ENCODE measurements at places on chromosomes 12 and 14. TPM values are rescaled to one million over a fixed set of nuclear protein-coding genes. Genes with fewer than 3 reads are reported as not detected.
A peak's percentile ranks its signal among the peaks of the same experiment; 100 is the strongest.

GRCh38 chr12:122871851-122872780 is 23.8 kb downstream of the VPS37B start:
- DNase-seq = no peak
- H3K4me3 ChIP-seq = no peak overlapping the region
- no peaks in the 10 kb centered on the region for H3K27me3 ChIP-seq
- H3K27ac ChIP-seq = peak overlapping the region; percentile 30

- H3K27me3 ChIP-seq = no peaks in the 10 kb centered on the region
- no peak overlapping the region for H3K27ac ChIP-seq
- no peaks in the 10 kb centered on the region for H3K4me1 ChIP-seq
Observed at GRCh38 chr12:3531496-3531895, 40.5 kb downstream of the PRMT8 start.

The MDP1 gene
- 19.6 TPM for total RNA-seq

DNA sequence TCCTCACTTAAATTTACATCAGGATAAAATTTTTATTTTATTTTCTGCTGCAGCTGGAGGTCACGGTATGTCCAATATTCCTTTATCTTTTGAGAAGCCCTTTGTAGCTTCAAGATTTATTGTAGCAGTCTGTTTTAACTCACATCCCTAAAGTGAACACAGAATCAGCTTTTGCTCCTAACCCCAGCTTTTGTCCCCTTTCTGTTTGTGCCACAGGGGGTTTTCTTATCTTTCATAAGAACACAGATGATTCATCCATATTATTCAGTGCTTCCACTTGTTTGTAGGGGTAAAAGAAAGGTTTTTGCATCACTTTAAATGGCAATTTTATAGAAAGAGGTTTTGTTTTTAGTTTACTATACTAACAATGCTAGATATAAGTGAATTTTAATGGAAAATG is 21.8 kb upstream of the PIK3C2G start:
- H3K36me3 ChIP-seq = no peaks in the 10 kb centered on the region
- peaks cover 17% of the 10 kb centered on the region for H3K4me1 ChIP-seq
- no peak overlapping the region for H3K27ac ChIP-seq
- no peak overlapping the region for H3K4me3 ChIP-seq

- H3K4me3 ChIP-seq = no peak overlapping the region
- H3K27ac ChIP-seq = no peak overlapping the region
- DNase-seq = no peak
- H3K36me3 ChIP-seq = no peaks in the 10 kb centered on the region
- H3K27me3 ChIP-seq = no peaks in the 10 kb centered on the region
- H3K4me1 ChIP-seq = 0 out of 2 replicates have a peak, but pooled peaks cover 3% of the 10 kb centered on the region
Observed at GRCh38 chr14:69701857-69702256, 65.1 kb upstream of the SRSF5 start.

DNA sequence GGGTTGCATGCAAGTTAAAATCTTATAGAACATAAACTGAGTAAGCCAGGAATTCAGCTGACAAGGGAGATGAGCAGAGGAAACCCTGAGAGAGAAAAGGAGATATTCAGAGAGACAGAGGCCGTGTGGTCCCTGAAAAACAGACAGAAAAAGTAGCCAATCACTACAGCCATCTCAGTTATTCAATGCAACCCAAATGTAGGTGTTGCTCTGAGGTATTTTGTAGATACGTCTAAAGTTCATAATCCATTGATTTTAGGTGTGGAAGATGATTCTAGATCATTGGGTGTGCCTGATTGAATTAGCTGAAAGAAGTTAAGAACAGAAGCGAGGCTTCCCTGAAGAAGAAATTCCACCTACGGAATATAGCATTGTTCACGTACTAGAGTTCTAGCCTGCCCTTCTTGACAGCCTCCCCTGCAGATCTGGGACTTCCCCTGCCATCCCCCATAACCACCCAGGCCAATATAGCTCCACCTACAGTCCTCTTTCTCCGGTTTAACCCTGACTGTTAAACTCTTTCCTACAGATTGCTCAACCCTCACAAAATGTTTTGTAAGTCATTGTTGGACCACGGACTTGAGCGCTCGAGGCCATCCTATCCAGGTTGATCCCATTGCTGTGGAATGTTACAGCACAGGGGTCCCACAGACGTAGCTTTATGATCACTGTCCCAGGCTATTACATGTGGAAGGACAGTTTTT is 21.7 kb downstream of the AICDA start:
- no peaks in the 10 kb centered on the region for H3K36me3 ChIP-seq
- no peaks in the 10 kb centered on the region for H3K4me1 ChIP-seq
- no peak overlapping the region for H3K4me3 ChIP-seq
- peak; percentile 45 for DNase-seq
- H3K27me3 ChIP-seq = no peaks in the 10 kb centered on the region

- DNase-seq = no peak
- peaks cover 12% of the 10 kb centered on the region for H3K4me1 ChIP-seq
- no peak within 1 kb of the TSS for H3K4me3 ChIP-seq
- no peak within 1 kb of the TSS for H3K27ac ChIP-seq
Observed at GRCh38 chr14:94560751-94561655, at the start of gene SERPINA4. Gene SERPINA4, plus strand, starts transcription at chr14:94561442. Its CDS starts 2,041 bp downstream, at chr14:94563483.

DNA sequence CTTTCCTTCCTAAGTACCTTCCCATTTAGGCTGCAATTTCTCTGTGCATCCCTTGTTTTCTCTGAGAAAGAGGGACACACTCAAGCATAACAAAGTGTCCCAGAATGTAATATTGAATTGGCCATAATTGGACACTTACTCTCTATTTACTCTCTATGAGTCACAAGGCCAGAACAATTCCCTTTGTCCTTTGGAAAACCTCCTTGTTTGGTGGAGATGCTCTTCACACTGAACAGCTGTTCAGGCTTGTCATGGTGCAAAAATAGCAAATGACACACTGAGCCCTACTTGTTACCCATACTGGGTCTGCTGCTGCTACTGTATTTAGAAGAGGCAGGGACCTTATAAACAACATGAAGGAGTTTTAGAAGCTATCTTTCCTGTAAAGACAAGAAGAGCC is 1590.5 kb upstream of the TMEM132C start:
- DNase-seq = no peak
- no peak overlapping the region for H3K27ac ChIP-seq
- no peaks in the 10 kb centered on the region for H3K4me1 ChIP-seq
- H3K4me3 ChIP-seq = no peak overlapping the region
- no peaks in the 10 kb centered on the region for H3K36me3 ChIP-seq

- H3K4me3 ChIP-seq = no peak overlapping the region
- no peak for DNase-seq
- H3K27me3 ChIP-seq = peaks cover 1% of the 10 kb centered on the region
- H3K27ac ChIP-seq = no peak overlapping the region
- H3K4me1 ChIP-seq = no peaks in the 10 kb centered on the region
Observed at GRCh38 chr12:27463511-27464219, 17.1 kb downstream of the SMCO2 start.

DNA sequence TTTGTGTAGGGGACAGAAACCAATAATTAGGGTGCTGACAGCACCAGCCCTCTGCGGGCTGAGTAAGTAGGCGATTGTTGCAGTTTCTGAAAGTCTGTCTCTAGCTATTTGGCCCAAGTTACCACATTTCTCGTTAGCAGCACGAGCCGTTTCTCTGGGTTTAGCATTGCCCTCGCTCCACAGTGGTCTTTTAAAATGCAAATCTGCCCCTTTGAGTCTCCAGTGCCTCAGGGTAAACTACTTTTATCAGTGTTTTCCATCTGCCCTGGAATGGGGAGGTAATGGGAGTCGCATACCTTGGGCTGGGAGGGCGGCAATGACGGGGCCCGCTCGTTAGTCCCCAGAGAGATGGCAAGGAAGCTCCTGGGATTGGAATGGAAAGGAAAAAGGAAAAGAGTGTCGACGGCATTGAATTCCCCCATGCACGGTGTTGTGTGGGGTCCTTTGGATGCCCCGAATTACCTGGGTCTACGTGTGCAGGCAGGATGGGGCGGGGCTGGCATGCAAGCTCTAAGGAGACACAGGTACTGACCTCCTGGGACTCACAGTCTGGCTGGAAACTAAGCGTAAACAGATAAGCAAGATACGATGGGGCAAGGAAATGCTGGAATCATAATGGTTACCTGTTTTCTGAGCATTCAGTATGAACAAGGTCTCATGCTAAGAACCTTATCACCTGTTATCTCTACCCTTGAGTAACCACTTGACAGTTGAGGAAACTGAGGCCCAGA is 131.8 kb upstream of the MAP1LC3B2 start:
- H3K4me3 ChIP-seq = peak overlapping the region; percentile 15
- H3K36me3 ChIP-seq = no peaks in the 10 kb centered on the region
- no peaks in the 10 kb centered on the region for H3K27me3 ChIP-seq
- peak; percentile 82 for DNase-seq

The TMEM52B gene
- total RNA-seq = 46.0 TPM

DNA sequence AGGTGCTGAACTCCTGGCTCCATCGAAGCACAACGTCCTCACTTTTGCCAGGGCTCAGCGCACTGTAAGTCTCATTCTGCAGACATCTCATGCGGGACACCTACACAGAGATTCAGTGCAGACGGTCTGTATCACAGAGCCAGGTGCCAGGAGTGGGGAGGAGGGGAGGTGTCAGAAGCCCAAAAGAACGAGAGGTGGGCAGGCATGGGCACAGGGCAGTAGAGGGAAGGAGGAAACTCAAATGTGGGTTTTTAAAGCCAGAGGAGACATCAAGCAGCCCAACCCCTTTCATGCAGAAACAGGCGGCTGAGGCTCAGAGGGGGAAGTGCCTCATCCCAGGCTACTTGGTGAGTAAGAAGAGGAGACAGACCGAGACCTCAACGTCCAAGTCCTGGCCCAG is 2.5 kb upstream of the LPAR5 start:
- H3K36me3 ChIP-seq = no peaks in the 10 kb centered on the region
- H3K4me1 ChIP-seq = no peaks in the 10 kb centered on the region
- DNase-seq = no peak
- no peaks in the 10 kb centered on the region for H3K27me3 ChIP-seq

DNA sequence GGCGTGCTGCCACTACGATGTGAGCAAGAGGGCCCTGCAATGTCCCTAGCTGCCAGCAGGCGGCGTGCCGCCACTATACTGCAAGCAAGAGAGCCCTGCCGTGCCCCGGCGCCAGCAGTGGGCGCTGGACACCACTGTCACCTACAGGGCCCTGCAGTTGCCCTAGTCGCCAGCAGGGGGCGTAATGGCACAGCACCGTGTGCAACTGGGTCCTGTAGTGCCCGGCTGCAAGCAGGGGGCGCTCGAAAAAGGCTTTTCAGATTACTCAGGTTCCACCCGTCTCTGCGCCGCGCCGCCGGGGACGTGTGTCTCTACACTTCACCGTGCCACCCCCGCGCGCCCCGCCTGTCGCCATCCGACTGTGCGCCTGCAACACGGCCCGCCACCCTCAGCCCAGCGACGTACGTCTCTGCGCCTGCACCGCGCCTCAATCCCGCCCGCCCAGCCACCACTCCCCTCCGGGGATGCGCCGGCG is 1356.9 kb downstream of the TMEM121 start:
- no peak overlapping the region for H3K27ac ChIP-seq
- peaks cover under 1% of the 10 kb centered on the region for H3K4me1 ChIP-seq
- no peak overlapping the region for H3K4me3 ChIP-seq
- DNase-seq = no peak
- H3K36me3 ChIP-seq = no peaks in the 10 kb centered on the region

DNA sequence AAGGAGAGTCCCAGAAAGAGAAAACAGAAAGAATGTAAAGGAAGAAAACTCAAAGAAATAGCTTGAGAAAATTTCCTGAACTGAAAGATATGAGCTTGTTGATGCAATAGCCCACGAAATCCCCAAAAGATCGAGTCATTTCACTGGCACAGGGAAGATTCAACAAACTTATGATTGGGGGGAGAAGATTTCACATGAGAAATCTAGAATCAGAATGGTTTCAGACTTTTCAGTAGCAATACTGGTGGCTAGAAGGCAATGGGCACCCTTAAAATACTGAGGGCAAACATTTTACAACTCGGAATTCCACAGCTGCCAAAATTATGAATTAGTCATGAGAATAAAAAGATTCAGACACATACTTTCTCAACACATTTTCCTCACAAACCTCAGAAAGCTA is 8.9 kb upstream of the KRT7 start:
- H3K27me3 ChIP-seq = no peaks in the 10 kb centered on the region
- peaks cover 26% of the 10 kb centered on the region for H3K4me1 ChIP-seq
- no peaks in the 10 kb centered on the region for H3K36me3 ChIP-seq

The TAS2R46 gene
- 2.3 TPM for total RNA-seq

DNA sequence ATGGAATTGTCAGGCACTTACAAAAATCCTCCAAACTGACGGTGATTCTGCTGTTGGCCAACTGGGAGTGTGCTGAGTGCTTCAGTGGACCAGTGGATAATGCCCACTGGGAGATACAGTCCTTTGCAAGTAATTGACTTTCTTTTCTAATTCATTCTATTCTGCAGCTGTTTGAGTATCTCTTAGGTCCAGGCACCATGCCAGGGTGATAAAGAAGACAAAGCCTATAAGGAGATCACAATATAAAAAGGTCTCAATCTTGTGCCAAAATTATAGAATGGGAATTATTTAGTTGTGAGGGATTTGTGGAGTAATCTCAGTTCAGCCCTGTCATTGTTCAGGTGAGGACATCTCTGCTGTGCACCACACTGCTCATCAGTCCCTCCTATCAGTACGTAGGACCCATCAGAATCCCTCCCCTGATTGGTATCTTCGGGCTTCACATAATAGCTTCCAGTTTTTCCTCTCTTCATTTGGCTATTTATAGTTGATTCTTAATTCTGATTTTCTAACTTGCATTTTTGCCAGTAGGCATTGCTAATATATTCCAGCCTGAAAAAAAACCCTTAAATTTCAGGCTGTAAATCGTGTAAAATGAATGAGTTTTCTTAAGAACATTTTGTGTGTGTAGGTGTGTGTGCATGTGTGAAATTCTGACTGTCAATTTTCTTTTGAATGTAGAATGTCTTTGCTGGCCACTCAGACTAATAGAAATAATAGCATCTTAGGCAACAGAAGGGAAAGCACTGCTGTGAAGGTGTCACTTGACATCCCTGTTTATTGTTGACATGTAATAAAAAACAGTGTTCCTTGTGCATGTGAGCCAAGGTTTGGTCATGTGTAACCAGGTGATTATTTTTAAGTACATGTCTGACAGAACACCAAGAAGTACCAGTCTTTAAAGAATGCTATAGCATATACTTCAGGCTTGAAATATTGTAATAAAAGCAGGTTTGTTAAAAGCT is 457.6 kb upstream of the RGS6 start:
- H3K4me3 ChIP-seq = no peak overlapping the region
- H3K4me1 ChIP-seq = peaks cover 4% of the 10 kb centered on the region
- no peak overlapping the region for H3K27ac ChIP-seq
- no peak for DNase-seq

The ANKS1B gene
- 1.1 TPM for total RNA-seq
